Type B pancreatic cell (in vitro differentiated cells): ENCODE measurements at places on chromosomes 16 and 17. TPM values are rescaled to one million over a fixed set of nuclear protein-coding genes. Genes with fewer than 3 reads are reported as not detected.

GRCh38 chr17:30517786-30518185 lies 40.6 kb downstream of the GOSR1 start:
- no peak overlapping the region for H3K4me3 ChIP-seq
- DNase-seq = no peak
- peaks cover 35% of the 10 kb centered on the region for H3K36me3 ChIP-seq
- H3K27me3 ChIP-seq = no peaks in the 10 kb centered on the region
- H3K27ac ChIP-seq = peak overlapping the region; percentile 17

- no peak for DNase-seq
- H3K36me3 ChIP-seq = peaks cover 22% of the 10 kb centered on the region
- no peak overlapping the region for H3K27ac ChIP-seq
- peak overlapping the region; percentile 14 for H3K4me3 ChIP-seq
- no peaks in the 10 kb centered on the region for H3K27me3 ChIP-seq
These were observed 36.4 kb downstream of the CLEC16A start for GRCh38 chr16:10980813-10981212.

The KRTAP4-3 gene
- not detected in 2 replicates for total RNA-seq

GRCh38 chr17:29155966-29156338 lies 24.2 kb downstream of the MYO18A start:
- peaks cover 64% of the 10 kb centered on the region for H3K4me1 ChIP-seq
- peaks cover 4% of the 10 kb centered on the region for H3K36me3 ChIP-seq
- DNase-seq = no peak
- peak overlapping the region; percentile 87 for H3K27ac ChIP-seq

The ABCA9 gene
- 0.19 and 5.0 TPM in 2 replicates for total RNA-seq

DNA sequence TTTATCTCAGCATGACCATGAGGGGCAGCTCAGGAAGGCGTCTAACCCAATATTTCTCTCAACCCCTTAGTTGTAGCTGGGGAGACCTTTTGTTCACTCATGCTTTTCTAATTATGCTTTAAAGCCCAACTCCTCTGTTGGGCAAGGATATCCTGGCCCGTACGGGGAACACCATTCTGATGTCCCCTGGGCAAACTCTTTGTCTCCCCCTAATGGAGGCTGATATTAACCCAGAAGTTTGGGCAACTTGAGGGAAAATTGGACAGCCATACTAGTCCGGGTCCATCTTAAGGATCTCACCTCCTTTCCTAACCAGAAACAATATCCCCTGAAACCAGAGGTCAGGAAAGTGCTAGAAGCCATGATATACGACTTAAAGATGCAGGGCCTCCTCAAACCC lies 143.7 kb upstream of the COX10 start:
- H3K4me3 ChIP-seq = no peak overlapping the region
- H3K27ac ChIP-seq = no peak overlapping the region
- no peaks in the 10 kb centered on the region for H3K27me3 ChIP-seq
- no peaks in the 10 kb centered on the region for H3K4me1 ChIP-seq

The ATP2A3 gene
- 33.2 and 58.6 TPM in 2 replicates for total RNA-seq

DNA sequence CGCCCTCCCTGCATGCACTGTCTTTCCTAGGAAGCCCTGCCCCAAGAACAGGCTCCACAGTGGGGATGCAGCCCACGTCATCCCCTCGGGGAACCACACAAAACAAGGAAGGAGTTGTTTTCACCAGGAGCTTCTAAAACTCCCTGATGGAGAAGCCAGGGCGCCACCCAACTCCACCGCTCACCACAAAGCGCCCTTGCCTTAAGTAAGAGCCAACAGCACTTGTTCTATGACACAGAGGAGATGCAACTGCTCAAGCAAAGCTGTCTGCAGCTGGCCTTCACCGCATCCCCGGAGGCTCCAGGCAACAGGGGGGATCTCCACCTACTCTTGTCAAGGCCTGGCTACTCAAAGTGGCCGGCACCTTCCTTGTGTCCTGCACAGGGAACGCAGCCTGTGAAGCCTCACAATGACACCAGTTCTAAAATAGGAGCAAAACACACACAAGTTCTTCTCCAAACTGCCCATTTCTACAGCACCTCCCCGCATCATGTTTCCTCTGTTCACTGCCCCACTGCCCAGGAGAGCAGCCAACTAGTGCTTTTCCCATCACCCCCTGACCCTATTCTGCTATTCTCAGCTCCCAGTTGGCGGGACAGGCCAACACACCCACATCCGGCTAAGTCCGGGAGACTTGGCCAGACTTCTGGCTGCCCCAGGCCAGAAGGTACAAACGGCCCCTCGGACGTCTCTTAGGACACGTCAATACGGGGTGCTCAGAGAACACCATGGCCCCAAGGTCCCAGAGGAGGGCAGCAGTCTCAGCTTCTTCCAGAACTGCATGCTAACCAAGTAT lies 24.2 kb downstream of the MPG start:
- H3K27me3 ChIP-seq = no peaks in the 10 kb centered on the region
- peaks cover 4% of the 10 kb centered on the region for H3K36me3 ChIP-seq
- peaks cover 4% of the 10 kb centered on the region for H3K4me1 ChIP-seq
- H3K27ac ChIP-seq = no peak overlapping the region

- H3K27me3 ChIP-seq = no peaks in the 10 kb centered on the region
- H3K36me3 ChIP-seq = peaks cover 9% of the 10 kb centered on the region
- H3K27ac ChIP-seq = no peak overlapping the region
- H3K4me3 ChIP-seq = no peak overlapping the region
- DNase-seq = no peak
These were observed 23.7 kb downstream of the LASP1 start for GRCh38 chr17:38893607-38894006.

- H3K4me1 ChIP-seq = peaks cover 44% of the 10 kb centered on the region
- no peak overlapping the region for H3K27ac ChIP-seq
- no peaks in the 10 kb centered on the region for H3K27me3 ChIP-seq
- no peak for DNase-seq
- no peaks in the 10 kb centered on the region for H3K36me3 ChIP-seq
These were observed 19.6 kb downstream of the CCR7 start for GRCh38 chr17:40545660-40546059.

The CTF1 gene
- 2.5 and 3.1 TPM in 2 replicates for total RNA-seq

DNA sequence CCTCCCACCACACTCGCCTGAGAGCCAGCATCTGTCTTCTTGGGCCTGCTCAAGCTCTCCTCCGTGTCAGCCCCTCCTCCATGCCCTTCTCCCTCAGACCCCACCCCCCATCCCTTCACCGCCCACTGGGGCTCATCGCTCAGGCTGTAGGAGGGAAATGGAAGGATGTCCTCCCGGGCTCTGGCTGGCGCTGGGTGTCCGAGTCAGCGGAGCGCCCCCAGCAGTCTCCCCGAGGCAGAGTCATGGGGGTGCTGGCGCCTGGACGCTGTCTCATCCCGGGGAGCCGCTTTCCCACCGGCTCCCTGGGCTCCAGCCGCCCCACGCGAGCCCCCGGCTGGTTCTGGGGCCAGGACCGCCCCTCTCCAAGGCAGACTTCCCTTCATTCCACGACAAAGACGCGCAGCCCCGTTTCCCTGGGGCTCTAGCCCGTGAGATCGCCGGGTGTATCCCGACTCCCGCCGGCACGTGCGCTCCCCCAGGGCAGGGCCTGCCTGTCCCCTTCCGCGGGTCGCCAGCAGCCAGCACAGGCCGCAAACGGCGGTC lies 428 bp upstream of the ANTKMT start:
- no peaks in the 10 kb centered on the region for H3K36me3 ChIP-seq
- no peak overlapping the region for H3K27ac ChIP-seq
- peaks cover 2% of the 10 kb centered on the region for H3K27me3 ChIP-seq
- H3K4me1 ChIP-seq = peaks cover 11% of the 10 kb centered on the region
- peak overlapping the region; percentile 84 for H3K4me3 ChIP-seq

- no peak overlapping the region for H3K4me3 ChIP-seq
- DNase-seq = no peak
- H3K27ac ChIP-seq = no peak overlapping the region
- peaks cover 17% of the 10 kb centered on the region for H3K27me3 ChIP-seq
These were observed 198.8 kb upstream of the CACNG5 start for GRCh38 chr17:66636111-66636510.

DNA sequence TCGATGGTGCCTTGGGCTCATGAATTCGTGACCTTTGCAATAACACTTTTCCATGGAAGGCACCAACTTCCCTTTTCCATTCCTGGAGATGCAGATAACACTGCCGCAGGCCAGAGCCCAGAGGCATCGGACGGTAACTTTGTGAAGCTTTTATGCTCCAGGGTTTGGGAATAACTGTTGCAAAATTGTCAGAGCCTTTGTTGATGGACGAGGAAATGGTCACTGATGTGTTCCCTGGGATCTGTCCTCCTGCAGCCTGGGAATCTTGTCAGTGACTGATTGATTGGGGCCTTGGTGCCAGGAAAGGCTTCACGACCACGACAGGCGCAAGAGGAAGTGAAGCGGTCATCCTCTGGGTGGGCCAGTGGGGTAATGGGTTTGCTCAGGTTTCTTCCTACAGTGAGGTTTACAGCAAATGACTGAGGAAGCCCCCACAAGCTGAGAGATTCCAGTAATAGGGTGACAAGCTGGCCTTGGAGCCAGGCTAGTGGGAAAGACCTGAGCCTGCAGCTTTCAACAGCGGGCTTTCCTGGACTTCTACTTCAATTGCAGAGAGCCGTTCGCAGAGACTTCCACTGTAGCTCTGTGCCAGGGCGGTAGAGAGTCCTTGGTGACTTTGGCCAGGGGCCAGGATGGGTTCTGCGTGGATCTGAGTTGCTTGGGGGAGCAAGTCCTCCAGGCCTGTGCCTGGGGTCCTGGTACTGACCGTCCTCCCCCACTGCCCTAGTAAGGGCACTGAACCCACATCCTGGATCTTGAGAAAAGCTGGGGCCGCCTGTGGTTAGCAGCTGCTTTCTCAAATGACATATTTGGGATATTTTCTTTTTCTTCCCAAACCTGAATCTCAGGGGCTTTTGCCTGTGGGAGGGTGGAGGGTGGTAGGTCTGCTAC lies 37.6 kb downstream of the PGS1 start:
- H3K4me3 ChIP-seq = no peak overlapping the region
- peaks cover 28% of the 10 kb centered on the region for H3K4me1 ChIP-seq
- H3K36me3 ChIP-seq = peaks cover 10% of the 10 kb centered on the region
- no peaks in the 10 kb centered on the region for H3K27me3 ChIP-seq
- DNase-seq = no peak

GRCh38 chr17:50375858-50376538 lies 3.0 kb downstream of the EME1 start:
- peaks cover 11% of the 10 kb centered on the region for H3K36me3 ChIP-seq
- H3K27ac ChIP-seq = no peak overlapping the region
- no peak for DNase-seq

- peaks cover 66% of the 10 kb centered on the region for H3K27me3 ChIP-seq
- H3K4me1 ChIP-seq = no peaks in the 10 kb centered on the region
- no peaks in the 10 kb centered on the region for H3K36me3 ChIP-seq
- DNase-seq = peak; percentile 43
- H3K4me3 ChIP-seq = no peak overlapping the region
These were observed 169.1 kb downstream of the WSCD1 start for GRCh38 chr17:6239241-6239798.

The NAGS gene
- 1.9 and 2.1 TPM in 2 replicates for total RNA-seq
